ENCODE measurements at places on chromosomes 7 and 10. TPM values are rescaled to one million over a fixed set of nuclear protein-coding genes. Genes with fewer than 3 reads are reported as not detected.

Gene BMI1
- 39.9 TPM for total RNA-seq

- H3K4me1 ChIP-seq = peaks cover 9% of the 10 kb centered on the region
- no peaks in the 10 kb centered on the region for H3K27me3 ChIP-seq
- peak; percentile 87 for DNase-seq
- H3K4me3 ChIP-seq = no peak overlapping the region
- H3K27ac ChIP-seq = no peak overlapping the region
Measured at GRCh38 chr10:69375307-69376151, 41.2 kb downstream of the TACR2 start.

- no peak overlapping the region for H3K4me3 ChIP-seq
- H3K36me3 ChIP-seq = peaks cover 4% of the 10 kb centered on the region
- no peak overlapping the region for H3K27ac ChIP-seq
- peaks cover 6% of the 10 kb centered on the region for H3K4me1 ChIP-seq
- DNase-seq = no peak
Measured at GRCh38 chr7:33287738-33288137, 158.4 kb downstream of the BBS9 start.

GRCh38 chr7:138237995-138238394 is 161.7 kb downstream of the AKR1D1 start:
- H3K27me3 ChIP-seq = no peaks in the 10 kb centered on the region
- no peak overlapping the region for H3K27ac ChIP-seq
- H3K4me3 ChIP-seq = no peak overlapping the region
- no peak for DNase-seq
- H3K4me1 ChIP-seq = peaks cover 4% of the 10 kb centered on the region
- no peaks in the 10 kb centered on the region for H3K36me3 ChIP-seq

DNA sequence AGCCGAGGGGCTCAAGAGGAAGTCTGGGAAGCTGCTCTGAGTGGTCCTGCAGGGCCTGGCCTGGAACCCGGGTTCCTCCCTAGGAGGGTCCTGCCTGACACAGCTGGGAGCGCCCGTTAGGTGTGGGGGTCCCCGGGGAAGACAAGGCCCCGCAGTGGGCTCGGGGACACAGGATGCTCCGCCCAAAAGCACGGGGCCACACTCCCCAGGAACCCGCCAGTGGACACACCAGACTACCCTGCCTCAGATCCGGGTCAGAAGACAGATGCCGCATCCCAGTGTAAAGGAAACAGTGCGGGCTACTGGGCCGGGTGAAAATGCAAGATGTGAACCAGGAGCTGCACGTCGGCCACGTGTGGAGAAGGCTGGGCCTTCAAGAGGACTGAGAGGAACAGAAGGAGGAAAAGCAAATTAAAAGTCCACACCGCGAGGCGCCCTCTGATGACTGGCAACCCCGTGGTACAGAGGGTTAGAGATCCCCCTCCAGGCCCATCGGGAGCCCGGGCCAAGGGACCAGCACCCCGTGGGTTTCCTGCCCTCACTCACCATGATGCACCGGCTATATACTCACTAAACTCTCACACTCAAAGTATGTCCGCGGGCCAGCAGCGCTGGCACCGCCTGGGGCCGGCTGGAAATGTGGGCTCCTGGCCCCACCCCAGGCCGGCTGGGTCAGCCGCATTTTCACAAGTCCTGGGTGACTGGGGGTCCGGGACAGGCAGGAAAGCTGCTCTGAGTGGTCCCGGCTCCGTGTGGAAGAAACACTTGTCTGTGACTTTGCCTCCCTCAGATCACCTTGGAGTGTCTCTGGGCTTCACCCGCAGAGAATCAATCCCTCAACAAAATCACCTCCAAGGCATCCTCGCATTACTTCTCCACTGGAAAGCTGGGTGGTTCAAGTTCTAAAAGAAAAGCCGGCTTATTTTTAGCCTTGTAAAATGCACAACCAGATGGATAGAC is 6.1 kb downstream of the STK32C start:
- H3K27ac ChIP-seq = no peak overlapping the region
- no peaks in the 10 kb centered on the region for H3K36me3 ChIP-seq
- H3K4me1 ChIP-seq = peaks cover 6% of the 10 kb centered on the region
- H3K27me3 ChIP-seq = peaks cover 33% of the 10 kb centered on the region
- no peak overlapping the region for H3K4me3 ChIP-seq

DNA sequence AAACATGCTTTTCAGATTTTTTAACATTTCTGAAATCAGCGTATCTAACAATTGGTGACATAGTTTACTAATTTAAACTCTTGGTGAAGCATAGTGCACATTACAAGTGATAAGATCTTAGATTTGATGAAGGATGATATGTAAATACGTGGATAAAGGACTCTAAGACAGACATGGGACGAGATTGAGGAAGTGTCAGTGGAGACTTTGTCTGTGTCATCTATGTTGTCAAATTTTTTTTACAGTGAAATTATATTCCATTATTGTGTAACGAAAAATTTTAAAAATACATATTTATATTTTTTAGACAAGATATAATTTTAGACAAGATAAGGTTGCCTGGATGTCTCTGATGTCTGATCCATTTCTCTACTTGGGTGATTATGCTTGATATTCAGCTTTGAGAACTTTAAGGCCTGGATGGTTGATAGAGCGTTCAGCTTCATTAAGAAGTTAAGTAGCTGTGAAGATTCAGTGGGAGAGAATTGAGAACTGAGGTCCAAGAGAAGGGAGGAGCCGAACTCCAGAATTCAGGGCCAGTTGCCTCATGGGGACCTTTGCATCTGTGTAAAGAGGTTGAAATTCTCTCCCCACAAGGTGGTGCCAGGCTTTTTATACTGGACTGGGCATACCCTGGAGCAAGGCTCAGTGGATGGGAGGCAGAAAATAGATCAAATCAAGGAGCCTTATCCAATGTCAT is 62.7 kb downstream of the KAT6B start:
- no peaks in the 10 kb centered on the region for H3K27me3 ChIP-seq
- peaks cover 7% of the 10 kb centered on the region for H3K4me1 ChIP-seq
- peak; percentile 39 for DNase-seq
- no peaks in the 10 kb centered on the region for H3K36me3 ChIP-seq

DNA sequence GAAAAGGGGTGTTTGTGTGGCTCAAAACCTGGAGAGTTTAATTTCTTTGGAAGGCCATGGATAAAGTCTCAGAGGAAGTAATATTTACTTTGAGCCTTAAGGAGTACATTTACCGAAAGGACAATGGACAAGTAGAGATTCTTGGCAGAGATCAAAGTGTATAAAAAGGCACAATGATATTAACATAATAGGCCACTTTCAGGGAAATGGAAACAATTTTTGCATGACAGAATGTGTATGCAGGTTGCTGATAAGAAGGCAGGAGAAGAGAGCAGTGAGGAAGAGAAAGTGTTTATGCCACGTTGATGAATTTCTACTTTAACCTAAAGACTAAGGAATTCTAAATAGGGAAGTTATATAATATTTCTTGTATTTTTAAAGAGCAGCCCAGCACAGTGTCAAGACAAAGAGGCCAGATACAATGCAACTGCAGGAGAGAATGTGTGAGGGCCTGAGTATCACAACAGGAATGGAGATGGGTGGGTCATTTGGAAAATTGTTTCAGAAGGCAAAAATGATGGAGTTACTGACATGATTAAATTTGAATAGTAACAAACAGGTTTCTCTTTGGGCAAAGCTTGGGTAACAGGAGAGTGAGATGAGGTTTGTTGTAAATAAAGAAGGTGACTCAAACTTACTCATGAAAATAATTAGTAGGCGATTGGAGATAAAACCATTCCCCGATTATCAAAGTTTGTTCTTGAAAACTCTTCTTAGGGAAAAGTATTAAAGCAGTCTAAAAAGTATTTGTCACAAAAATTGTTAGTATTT is 84.1 kb downstream of the THSD7A start:
- no peaks in the 10 kb centered on the region for H3K27me3 ChIP-seq
- no peak for DNase-seq
- no peak overlapping the region for H3K4me3 ChIP-seq
- no peaks in the 10 kb centered on the region for H3K4me1 ChIP-seq
- no peaks in the 10 kb centered on the region for H3K36me3 ChIP-seq

DNA sequence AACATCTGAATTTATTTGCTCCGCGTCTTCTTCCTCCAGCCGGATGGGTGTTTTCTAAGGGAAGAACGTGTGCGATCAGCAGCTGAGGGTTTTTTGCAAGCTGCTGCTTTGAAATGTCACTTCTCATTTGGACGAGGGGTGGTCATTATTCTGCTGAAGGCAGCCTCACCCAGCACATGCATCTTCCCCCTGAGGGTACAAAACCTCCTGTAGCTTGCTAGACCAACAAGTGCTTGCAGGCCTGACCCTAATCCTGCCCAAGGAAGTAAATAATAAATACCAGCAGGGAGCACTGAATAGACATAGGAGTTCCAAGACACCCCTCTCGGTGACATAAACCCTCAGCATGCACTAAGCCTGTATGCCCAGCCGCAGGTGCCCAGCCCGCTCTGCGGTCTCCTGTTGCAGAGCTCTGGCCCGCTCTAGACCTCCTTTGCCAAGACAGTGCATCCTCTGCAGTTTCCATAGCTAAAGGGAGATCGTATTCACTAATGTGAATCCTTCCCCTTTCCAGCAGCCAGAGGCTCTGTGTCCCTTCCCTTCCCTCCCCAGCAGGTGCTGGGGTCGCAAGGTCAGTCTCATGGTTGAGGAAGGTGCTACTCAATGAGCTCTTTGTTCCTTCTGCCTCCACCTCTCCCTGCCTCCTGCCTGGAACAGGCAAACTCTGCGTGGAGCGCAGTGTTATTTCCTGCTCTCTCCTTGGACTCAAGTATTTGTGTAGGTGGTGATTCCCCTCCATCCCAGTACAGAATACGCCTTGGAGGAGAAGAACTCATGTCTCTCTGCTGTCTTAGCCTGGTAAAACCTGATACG is 36.6 kb downstream of the SBDS start:
- H3K4me3 ChIP-seq = no peak overlapping the region
- no peaks in the 10 kb centered on the region for H3K4me1 ChIP-seq
- DNase-seq = no peak
- H3K27me3 ChIP-seq = no peaks in the 10 kb centered on the region
- no peaks in the 10 kb centered on the region for H3K36me3 ChIP-seq

- DNase-seq = no peak
- H3K27ac ChIP-seq = no peak overlapping the region
- H3K36me3 ChIP-seq = no peaks in the 10 kb centered on the region
Measured at GRCh38 chr10:79077488-79078173, 8.9 kb downstream of the ZMIZ1 start.

DNA sequence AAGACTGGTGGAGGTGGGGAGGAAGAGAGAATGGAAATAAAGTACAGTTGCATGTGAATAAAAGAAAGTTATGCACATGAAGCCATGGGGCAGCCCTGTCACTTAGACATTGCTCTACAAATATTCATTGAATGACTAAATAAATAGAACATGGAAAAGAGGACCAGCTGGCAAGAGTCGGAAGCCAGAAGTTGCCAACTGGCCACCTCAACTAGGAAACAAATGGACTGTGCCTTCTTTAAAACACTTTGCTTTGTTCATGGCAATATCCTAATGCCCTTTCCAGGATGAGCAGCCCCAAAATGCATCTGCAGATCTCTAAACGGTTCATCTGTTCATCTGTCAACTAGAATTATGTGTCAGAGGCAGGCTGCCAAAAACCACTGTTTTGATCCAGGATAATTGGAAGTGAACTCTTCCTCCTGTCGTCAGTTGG is 157.3 kb downstream of the NOC3L start:
- H3K4me3 ChIP-seq = no peak overlapping the region
- H3K36me3 ChIP-seq = no peaks in the 10 kb centered on the region
- no peaks in the 10 kb centered on the region for H3K4me1 ChIP-seq
- no peaks in the 10 kb centered on the region for H3K27me3 ChIP-seq
